ENCODE measurements at places on chromosomes 11 and 22.

GRCh38 chr22:46140989-46141928 lies 9.1 kb upstream of the PPARA start:
- DNase-seq = no peak

GRCh38 chr22:46287873-46288751 lies 8.6 kb upstream of the GTSE1 start:
- peak; percentile 36 for DNase-seq

DNA sequence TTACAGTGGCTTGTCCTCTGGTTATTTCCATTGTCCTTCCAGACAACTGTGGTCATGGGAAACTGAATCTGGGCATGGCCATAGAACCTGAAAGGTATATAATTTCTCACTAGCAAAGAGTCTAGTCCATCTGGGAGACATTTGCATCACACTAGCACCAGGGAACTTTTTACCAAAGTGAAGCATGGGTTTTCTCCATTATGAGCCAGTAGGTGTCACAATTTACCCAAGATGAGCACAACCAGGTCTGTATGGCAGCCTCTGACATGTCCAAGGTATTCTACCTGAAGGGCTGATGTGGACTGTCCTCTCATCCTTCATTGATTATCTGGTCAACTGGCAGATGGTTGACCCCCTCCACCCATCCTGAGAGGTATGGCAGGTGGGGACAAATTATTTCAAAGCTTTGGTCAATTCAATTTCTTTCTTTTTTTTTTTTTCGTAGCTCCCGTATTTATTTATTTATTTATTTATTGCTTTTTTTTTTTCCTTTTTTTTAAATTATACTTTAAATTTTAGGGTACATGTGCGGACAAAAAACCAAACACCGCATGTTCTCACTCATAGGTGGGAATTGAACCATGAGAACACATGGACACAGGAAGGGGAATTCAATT lies 425.9 kb downstream of the TMEM135 start:
- DNase-seq = no peak

GRCh38 chr11:128299132-128299726 lies 288.1 kb downstream of the ETS1 start:
- no peak for DNase-seq

DNA sequence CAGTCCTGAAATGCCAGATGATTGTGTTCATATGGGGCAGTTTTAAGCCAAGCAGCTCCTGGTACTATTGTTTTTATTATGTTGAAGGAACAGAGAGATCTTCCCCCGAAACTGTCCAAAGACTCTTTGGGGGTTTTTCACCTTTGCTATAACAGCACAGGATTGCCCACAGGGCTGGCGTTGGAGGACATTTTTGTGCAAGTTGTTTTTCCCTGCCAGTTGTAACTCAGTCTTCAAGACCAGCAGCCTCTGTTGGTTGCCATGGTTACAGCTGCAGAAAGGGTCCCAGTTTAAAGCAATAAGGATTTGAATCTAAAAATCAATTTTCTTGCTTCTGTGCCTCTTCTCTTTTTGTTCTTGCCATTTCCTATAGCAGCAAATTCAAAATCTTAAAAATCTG lies 45.4 kb upstream of the YWHAH start:
- DNase-seq = no peak

GRCh38 chr22:30744224-30744623 lies 49.5 kb downstream of the OSBP2 start:
- no peak for DNase-seq

DNA sequence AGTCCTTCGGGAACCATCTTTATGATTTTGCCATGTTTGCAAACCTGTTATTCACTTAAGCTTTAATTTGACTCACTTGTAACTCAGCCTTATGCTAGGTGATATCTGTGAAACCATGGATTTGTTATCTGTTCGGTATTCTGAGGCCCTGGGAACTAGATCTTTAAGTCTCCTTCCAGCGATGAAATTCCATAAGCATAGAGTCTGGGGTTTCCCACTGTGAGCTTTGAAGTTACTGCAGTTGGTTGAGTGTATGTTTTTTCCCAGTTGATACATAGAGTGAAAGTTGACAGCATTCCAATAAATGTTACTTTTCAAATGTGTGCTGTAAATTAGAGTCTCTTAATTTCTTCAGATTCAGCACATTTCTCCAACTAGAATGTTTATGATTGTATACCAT lies 66.9 kb downstream of the TNRC6B start:
- no peak for DNase-seq

DNA sequence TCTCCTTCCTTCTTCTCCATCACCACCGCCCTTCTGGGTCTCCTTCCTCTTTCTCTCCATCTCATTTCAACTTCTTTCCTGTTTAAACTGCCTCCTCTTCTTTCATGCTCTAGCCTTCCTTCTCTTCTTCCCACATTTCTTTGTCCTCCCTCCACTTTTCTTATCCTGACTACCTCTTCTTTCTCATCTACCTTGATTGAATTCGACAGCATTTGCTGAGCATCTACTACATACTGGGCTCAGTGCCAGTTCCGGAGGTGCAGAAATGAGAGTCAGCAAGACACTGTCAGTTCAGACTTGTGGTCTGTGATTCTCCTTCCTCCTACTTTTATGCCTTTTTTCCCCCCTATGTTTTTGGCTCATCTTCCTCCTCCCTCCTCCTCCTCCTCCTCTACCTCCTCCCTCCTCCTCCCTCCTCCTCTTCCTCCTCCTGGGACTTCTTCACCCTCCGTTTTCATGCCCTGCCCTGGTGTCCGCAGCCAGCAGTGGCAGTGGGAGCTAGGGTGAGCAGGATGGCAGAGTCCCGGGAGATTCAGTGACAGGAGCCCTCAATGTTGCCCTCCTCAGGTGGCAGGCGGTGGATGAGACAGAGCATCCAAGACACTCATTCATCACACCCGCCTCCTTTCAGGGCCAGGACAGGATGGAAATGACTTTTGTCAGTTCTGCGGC lies 146.0 kb upstream of the SEZ6L start:
- no peak for DNase-seq

- no peak for DNase-seq
Measured at GRCh38 chr11:1263010-1263409, 40.1 kb downstream of the MUC5B start.

DNA sequence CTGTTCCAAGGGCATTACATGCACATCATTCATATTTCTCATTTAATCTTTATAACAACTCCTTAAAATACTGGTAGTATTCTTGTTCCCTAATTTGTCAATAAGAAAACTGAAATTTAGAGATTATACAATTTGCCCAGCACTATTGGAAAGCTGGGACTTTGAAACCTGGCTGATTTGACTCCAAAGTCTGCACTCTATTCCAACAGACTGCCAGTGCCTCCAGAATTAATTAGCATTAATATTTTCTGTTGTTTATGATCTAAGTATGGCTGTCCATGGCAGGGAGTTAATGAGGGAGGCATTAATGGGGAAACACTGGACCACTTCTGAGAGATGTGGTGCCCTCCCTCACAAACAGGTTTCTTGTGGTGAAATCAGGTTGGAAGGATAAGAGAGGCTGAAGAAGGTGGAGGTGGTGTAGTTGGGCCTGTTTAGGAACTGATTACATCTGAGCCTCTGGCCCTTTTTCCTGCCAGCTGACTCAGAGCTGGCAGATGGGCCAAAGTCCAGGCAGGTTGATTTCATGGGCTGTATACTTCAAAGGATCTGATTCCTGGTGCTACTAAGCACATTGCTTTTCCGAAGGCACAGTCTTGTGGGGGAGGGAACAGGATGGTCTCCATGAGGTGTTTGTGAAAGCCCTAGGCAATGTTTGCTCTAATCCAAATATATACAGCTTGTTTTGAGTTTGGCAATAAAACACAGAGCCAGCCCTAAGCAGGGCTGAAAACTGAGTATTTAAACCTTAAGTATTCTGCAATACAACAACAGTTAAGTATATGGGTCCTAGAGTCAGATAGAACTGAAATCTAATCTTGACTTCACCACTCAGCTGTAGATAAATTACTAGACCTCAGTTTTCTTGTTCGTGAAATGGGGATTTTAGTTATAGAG lies 21.0 kb upstream of the RAB30 start:
- DNase-seq = no peak

- no peak for DNase-seq
Measured at GRCh38 chr11:124877910-124878758, 12.9 kb downstream of the ROBO3 start.

DNA sequence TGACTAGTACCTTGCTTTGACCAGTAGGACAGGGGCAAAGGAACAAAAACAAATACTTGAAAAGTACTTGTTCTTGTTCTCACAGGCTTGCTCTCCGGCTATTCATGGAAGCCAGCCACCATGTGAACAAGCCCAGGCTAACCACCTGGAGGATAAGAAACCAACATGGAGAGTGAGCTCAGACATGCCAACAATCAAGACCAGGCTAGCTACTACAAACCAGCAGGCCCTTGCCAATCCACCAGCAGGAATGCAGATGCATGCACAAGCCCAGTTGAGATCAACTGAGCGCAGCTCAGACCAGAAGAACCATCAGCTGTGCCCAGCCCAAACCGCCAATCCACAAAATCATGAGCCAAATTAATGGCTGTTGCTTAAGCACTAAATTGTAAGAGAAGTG lies 180.1 kb upstream of the ISX start:
- DNase-seq = no peak

- DNase-seq = no peak
Measured at GRCh38 chr11:44842220-44842619, 108.5 kb downstream of the TP53I11 start.

GRCh38 chr11:128181088-128181480 lies 406.3 kb downstream of the ETS1 start:
- DNase-seq = no peak

DNA sequence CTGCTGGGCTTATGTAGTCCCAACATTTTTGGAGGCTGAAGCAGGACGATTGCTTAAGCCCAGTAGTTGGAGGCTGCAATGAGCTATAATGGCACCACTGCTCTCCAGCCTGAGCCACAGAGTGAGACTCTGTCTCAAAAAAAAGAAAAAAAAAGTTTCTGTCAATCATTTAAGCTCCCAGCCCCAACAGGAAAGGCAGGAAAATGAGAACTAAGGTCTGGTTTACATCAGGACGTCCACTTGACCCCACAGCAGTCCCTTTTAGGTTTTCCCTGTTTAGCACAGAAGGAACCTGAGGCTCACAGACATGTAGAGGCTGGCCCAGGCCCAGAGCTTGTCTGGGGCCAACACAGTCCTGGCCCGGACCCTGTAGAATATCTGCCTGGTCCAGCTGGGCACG lies 9.2 kb upstream of the TTLL1 start:
- DNase-seq = no peak

GRCh38 chr11:134613646-134614045 lies 201.6 kb upstream of the B3GAT1 start:
- no peak for DNase-seq

DNA sequence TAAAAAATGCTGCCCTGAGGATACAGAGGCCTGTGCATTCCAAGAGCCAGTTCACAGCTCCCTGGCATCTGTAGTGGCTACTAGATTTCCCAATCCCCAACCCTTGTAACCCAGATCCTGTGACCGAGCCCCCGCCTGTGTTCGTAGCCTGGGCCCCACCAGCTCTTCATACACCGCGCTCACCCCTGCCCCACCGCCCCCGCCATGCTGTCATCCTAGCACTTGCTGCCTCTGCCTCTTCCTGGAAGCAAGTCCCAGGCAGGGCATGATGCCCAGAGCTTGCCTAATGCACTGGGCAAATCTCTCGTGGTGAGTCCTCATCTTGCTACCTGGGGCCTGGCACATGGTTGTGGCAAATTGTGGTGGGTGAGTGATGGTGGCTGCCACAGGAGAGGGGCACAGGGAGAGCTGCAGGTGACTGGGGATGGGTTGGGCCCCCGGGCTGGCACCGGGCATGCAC lies 7.1 kb downstream of the MGAT3 start:
- no peak for DNase-seq

DNA sequence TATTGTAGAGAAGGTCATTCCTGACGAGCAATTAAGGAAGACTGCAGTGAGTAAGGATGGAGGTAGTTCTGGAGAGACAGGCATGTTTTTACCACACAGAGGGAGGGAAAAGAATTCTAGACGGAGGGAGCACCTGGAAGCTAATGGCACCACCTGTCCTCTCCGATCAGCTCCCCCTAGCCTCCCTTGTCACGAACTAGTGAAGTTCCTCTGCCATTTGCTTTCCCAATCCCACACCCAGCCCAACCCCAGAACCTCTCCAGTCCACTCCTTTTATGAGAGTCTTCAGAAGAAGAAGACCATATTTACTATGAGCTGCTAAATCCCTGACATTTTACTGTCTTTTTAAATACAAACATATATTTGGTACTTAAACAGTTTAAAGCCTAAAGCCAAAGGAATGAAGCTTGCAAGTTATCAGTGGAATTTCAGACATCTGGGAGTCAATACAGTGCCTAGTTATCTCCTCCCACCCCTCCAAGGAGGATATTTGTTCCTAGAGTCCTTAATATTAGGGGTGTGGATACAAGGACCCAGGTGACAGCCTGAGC lies 46.1 kb upstream of the HSPA8 start:
- no peak for DNase-seq

- DNase-seq = no peak
Measured at GRCh38 chr11:46461461-46461927, 69.9 kb upstream of the CHRM4 start.

- DNase-seq = no peak
Measured at GRCh38 chr11:64139049-64139448, 26.9 kb downstream of the MACROD1 start.

DNA sequence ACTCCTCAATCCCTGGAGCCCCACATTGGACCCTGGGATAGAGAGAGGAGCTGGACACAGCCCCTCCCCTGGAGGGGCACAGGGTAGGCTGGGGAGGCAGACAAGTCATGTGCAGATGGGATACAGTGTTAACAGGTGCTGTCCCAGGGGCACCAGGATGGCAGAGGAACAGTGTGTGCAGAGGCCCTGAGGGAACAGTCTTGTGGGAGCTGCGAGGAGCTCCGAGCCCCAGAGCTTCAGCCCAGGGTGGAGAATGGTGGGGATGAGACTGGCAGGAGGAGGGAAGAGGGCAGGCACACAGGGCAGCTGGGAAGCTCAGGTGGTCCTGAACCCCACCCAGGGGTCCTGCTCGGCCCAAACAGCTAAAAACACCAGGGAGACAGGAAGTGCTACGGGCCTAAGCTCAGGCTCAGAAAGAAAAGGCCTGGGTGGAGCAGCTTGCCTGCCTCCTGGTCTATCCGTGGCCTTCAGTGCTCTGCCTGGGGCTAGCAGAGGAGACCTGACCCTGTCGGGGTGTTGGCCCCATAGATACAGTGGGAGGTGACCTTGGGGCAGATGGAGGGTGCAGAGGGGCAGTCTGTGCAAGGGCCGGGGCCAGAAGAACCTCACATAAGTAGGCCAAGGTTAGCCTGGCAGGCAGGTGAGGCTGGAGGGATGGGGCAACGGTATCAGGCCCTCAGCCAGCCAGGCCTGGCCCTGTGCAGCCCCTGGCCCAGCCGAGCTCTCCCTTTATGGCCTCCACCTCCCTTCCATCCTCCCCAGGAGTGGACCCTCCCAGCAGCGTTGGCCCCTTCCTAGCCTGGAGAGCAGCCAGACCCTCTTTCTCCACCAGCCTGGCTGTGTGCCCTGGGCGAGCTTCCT lies 15.4 kb downstream of the CAPN5 start:
- no peak for DNase-seq

- DNase-seq = no peak
Measured at GRCh38 chr11:13354335-13354734, 76.7 kb downstream of the BMAL1 start.

GRCh38 chr11:97937501-97937900 lies 1083.2 kb upstream of the CNTN5 start:
- DNase-seq = no peak

GRCh38 chr22:49929994-49930575 lies 11.7 kb downstream of the CRELD2 start:
- no peak for DNase-seq
